ENCODE measurements at places on chromosomes 7 and 10.

DNA sequence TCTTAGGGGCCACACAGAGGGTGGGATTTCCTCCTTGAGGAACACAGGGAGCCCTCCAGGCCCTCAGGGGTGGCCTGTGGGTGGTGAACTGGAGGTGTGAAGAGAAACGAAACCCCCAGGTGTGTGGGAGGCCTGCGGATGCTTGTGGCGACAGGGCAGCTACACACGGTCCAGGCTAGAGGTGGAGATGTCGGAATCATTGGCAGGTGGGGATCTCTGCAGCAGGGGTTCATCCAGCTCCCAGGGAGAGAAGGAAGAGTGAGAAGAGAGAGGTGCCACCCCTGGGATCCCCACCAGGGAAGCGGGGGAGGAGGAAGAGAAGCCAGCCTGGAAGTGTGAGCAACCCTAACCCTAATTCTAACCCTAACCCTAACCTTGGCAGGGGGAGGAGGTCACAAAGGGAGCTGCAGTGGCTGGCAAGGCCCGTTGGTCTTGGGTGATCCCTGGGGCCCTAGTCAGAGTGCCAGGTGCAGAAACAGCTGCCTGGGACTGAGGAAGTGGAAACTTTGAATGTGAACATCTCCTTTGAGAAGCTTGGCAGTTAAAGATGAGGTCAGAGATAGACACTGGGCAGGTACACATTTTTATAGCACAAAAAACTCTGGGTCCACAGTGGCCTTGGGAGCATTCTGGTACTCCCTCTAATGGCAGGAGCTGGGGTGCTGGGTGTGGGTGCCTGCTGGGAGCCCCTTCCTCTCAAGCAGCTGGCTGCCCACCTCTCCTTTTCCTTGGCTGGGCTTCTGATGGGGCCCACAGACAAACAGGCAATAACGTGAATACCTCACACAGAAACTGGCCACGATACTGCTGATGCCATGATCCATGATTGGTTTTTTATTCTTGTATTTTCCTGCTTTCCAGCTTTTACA, 6.8 kb upstream of the AEBP1 start:
- no peak for DNase-seq

GRCh38 chr7:98434087-98434486, 33.2 kb upstream of the BAIAP2L1 start:
- DNase-seq = no peak

GRCh38 chr10:59315465-59315864, 46.9 kb downstream of the FAM13C start:
- DNase-seq = no peak

- no peak for DNase-seq
Measured at GRCh38 chr7:102892631-102893278, 20.0 kb upstream of the LRRC17 start.

DNA sequence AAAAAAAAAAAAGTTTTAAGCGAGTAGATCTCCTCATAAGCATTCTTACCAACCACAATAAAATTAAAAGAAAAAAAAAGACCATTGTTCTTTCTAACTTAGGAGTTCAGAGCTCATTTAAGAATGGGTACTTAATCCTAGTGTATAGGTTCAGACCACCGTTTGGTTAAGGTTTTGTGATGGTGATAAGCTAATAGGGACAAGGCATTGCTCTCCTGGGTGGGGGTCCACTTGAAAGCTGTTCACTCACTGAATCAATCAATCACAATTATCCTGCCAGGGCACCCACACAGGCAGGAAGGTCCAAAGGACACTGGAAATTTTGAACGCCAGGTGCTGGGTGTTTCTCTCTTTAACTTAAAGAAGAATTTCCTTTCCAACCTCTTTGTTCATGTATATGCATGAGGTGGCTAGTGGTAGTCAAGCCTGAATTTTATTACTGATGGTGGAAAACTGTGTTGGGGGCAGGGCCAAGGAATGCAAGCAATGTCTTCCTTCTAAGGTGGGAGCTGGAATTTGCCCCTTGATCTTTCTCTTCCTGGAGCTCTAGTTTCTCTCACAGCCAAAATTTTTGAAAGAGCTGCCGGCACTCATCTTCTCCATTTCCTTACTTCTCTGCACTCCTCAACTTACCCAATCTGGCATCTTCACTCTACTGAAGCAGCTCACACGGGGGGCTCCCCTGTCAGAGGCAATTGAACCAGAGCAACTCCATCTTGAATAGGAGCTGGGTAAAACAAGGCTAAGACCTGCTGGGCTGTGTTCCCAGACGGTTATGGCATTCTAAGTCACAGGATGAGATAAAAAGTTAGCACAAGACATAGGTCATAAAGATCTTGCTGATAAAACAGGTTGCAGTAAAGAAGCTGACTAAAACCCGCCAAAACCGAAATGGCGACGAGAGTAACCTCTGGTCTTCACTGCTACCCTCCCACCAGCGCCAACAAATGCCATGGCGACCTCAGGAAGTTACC, 7.5 kb upstream of the FAM131B start:
- no peak for DNase-seq

DNA sequence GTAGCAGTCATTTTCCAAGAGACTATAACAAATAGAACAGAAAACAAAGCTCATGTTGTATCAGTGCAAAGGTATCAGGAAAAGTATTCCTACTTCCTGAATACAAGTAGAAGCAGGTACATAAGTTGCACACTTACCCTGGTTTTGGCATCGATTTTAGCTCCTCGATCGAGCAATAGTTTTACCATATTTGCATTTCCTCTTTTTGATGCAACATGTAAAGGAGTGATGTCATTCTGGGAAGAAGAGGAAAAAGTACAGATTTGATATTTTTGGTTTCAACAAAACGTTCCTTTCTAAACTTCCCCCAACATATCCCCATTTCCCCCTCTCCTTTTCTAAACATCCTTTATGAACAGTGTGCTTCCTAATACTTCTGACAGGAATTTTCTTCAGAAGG, 155.1 kb downstream of the ANK3 start:
- DNase-seq = no peak

GRCh38 chr7:20647908-20648776, 32.7 kb downstream of the ABCB5 start:
- peak; percentile 29 for DNase-seq

- no peak for DNase-seq
Measured at GRCh38 chr7:8018961-8019360, 50.4 kb downstream of the GLCCI1 start.

- no peak for DNase-seq
Measured at GRCh38 chr10:9613338-9614075, 1404.2 kb upstream of the CELF2 start.

GRCh38 chr7:822692-823276, 9.5 kb upstream of the SUN1 start:
- no peak for DNase-seq

DNA sequence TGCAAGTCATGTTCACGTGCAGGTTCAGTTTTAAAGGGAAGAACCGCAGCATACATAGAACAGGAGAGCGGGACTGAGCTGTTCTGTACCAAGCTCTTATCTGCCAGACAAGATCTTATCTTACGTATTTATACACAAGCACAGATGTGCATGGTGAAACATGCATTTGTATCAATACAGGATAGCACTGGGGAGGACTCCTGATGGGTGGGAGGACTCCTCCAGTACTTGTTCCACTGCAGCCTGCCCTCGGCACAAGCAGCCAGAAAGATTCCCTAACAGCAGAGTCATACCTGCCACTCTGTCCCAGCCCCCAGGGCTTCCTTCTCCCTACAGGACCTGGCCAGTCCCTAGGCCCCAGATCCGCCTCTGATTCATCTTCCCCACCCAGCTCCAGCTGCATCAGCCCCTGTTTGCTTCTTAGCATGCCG, 13.2 kb upstream of the PRKCQ start:
- DNase-seq = no peak

DNA sequence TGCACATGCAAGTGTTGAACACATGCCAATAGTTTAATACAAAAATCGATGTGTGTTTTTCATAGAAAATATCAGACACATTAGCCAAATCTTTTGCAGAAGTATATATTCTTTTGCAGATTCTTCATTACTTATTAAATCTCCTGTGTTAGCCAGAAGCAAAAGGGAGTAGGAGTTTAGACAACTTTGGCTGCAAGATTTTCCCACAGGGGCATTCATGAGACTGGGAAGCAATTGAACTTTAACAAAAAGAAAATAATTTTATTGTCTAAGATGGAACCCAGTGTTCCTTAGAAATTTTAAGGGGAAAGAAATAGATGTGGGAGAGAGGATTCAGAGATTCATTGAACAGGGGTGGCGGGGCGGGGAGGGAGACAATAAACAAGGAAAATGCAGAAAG, 1336.0 kb downstream of the GATA3 start:
- peak; percentile 37 for DNase-seq

GRCh38 chr7:93119191-93119905, 1.6 kb upstream of the SAMD9 start:
- DNase-seq = no peak

DNA sequence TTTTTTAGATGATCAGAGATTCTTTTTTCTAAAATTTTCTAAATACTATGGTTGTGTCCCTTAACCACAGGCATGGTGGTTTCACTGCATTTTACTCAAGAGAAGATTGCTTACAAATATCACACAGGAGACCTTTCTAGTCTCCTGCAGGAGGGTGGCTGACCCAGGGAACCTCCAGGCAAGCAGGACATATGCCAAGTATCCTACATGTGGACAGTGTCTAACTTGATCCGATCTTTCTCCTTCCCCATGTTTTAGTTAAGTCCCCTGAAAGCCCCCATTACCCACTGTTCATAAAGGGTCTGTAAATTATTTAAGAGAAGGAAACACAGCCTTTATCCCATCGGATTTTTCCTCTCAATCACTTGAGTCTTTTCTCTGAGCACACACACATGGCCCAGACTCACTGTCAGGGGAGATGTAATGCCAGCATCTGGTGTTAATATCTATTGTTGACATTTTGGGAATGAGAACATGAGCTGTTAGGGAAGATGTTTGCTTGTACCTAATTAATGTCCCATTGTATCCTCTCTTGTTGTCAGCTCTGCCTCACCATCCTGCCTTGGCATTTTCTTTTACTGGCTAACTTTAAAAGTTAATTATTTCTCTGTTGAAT, 755.2 kb downstream of the AUTS2 start:
- DNase-seq = no peak

DNA sequence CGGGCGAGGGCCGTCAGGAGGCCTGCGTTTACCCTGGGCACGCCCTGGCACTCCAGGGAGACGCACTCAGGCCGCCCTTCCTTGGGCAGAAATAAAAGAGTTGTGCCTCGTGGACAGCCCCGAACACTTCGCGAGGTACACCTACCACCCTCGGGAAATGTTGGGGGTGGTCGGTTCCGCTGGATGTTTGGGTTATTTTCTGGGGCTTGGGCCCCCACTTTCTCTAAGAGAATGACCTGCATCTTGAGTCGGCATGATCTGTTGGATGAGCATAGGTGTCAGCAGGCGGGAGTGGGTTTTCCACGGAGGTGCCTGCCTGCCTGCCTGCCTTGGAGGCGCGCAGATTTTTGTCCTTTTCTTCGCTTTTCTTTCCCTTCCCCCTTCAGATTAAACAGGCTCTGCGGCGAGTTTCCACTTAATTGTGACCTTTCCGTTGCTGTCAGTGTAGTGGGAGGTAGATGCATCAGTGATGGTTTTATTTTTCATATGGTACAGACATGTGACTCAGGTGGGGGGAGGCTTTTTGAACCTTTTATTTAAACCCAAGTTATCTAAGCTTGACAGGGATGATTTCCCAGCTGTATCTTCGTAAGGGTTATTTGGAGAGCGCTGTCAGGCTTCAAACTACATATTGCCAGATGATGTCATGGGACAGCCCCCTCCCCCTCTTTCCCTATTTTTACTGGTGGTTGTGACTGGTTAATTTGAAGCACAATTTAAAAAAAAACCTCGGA, 661 bp downstream of the HECTD2 start:
- DNase-seq = peak; percentile 46

DNA sequence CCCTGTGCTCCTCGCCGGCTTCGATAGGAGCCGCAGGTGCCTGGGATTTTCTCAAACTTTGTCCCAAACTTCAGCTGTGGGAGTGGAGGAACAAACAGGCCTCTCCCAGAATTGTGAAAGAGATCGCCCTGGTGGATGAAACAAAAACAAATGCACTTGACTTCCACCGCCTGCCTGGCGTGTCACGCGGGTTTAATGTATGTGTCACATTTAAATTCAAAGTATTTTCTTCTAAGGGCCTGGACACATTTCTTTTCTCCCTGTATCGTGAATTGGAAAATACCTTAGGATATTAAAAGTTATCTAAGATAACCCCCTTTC, 694 bp upstream of the WASL start:
- no peak for DNase-seq

GRCh38 chr7:70072220-70072619, 473.9 kb downstream of the AUTS2 start:
- DNase-seq = no peak

GRCh38 chr7:98215561-98216495, 4.6 kb downstream of the BHLHA15 start:
- no peak for DNase-seq

DNA sequence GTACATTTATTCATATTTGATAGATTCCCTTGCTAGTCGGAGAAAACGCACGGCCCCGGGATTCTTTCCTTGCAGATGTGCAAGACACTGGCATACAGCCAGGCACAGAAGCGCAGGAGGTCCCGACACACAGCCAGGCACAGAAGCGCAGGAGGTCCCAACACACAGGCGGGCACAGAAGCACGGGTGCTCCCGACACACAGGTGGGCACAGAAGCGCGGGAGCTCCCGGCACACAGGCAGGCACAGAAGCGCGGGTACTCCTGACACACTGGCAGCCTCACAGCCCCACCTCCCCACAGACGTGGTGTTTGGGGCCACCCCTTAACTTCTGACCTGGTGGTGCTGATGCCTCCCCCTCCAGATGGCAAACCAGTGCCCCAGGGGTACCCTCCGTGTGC, 237.3 kb downstream of the ZMYND11 start:
- no peak for DNase-seq

DNA sequence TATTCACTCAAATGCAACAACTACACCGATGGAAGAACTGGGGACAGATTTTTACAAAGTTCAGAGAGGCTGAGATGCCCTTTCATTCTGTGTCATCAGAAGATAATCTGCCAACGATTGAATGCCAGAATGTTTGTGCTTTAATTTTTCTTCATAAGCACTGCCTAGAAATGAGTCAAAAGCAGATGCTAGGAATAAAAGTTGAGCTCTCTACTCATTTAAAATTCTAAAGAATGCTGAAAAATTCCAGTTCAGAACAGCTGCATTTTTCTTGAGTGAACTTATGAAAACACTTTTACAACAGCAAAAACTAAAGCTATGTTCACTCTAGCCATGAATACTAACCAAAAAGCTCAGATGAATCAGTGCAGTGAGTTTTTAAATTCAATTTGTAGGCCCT, 22.3 kb upstream of the FAM133B start:
- DNase-seq = no peak
